Epithelial cell of umbilical artery (primary cell): ENCODE measurements at places on chromosomes 2 and 18. TPM values are rescaled to one million over a fixed set of nuclear protein-coding genes. Genes with fewer than 3 reads are reported as not detected.

ST6GAL2 gene
- not detected in 2 replicates for total RNA-seq

TIA1 gene
- total RNA-seq = 87.4 and 122 TPM in 2 replicates

HRH4 gene
- not detected in 2 replicates for total RNA-seq

KIF3C gene
- total RNA-seq = 8.4 and 9.1 TPM in 2 replicates

CSRNP3 gene
- 0.46 TPM in 1 of 2 replicates, not detected in the other for total RNA-seq

POMC gene
- 1.3 and 3.5 TPM in 2 replicates for total RNA-seq

CAPN14 gene
- under 0.01 TPM in 2 replicates for total RNA-seq

SLC4A5 gene
- total RNA-seq = 0.30 and 0.32 TPM in 2 replicates

TDRD15 gene
- under 0.01 TPM in 1 of 2 replicates, not detected in the other for total RNA-seq

NMS gene
- not detected in 2 replicates for total RNA-seq

BCL2 gene
- total RNA-seq = 1.6 and 2.0 TPM in 2 replicates

GATA6 gene
- 7.6 and 8.1 TPM in 2 replicates for total RNA-seq

UGT1A10 gene
- not detected in 2 replicates for total RNA-seq

DHRS9 gene
- total RNA-seq = 0.65 and 4.0 TPM in 2 replicates

SP140 gene
- total RNA-seq = not detected in 2 replicates
